ENCODE measurements at places on chromosomes 2 and 18.

GRCh38 chr2:82340578-82341053, 2036.1 kb upstream of the LRRTM1 start:
- no peak for DNase-seq

GRCh38 chr2:70489165-70489564, 64.5 kb downstream of the TGFA start:
- no peak for DNase-seq

- no peak for DNase-seq
Measured at GRCh38 chr2:197088694-197089093, 162.2 kb upstream of the PGAP1 start.

GRCh38 chr2:54313147-54313546, 57.1 kb upstream of the TSPYL6 start:
- DNase-seq, result no peak

- no peak for DNase-seq
Measured at GRCh38 chr2:85987266-85988174, 98.7 kb upstream of the ST3GAL5 start.

- peak; percentile 87 for DNase-seq
Measured at GRCh38 chr2:11743846-11744553, 2.4 kb upstream of the LPIN1 start.

DNA sequence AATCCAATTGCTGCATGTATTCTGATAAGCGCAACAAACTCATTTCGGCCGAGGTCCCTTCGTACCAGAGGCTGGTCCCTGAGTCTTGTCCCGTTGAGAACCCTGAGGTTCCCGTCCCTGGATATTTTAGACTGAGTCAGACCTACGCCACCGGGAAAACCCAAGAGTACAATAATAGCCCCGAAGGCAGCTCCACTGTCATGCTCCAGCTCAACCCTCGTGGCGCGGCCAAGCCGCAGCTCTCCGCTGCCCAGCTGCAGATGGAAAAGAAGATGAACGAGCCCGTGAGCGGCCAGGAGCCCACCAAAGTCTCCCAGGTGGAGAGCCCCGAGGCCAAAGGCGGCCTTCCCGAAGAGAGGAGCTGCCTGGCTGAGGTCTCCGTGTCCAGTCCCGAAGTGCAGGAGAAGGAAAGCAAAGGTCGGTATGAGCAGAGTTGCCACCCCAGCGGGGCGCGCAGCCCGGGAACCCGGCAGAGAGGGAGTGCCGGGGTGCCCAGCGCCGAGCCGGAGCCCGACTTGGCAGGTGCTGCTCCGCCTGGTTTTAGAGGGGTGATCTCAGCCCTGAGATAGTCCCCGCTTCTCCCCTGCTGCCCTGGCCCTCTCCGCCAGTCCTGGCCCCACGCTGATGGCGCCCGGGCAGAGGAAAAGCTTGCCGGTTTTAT, 714 bp downstream of the HOXD10 start:
- DNase-seq, result no peak

- DNase-seq, result no peak
Measured at GRCh38 chr2:51158251-51158650, 126.3 kb upstream of the NRXN1 start.

- no peak for DNase-seq
Measured at GRCh38 chr2:171553858-171554257, 31.6 kb downstream of the CYBRD1 start.

DNA sequence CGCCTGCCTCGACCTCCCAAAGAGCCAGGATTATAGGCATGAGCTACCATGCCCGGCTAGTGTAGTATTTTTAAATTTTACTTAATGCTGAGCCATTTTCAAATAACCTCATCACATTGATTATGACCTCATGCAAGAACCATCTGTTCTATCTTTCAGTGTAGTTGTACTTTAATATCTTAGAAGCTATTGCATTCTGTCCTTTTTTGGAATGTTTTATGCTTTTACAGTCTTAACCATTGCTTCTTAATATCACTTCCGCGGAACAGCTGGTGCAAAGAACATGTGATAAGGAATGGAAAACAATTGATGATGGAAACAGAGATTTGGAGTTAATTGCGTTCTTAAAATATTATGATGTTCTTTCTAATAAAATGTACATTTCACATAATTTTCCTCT, 2.7 kb downstream of the GEN1 start:
- no peak for DNase-seq

DNA sequence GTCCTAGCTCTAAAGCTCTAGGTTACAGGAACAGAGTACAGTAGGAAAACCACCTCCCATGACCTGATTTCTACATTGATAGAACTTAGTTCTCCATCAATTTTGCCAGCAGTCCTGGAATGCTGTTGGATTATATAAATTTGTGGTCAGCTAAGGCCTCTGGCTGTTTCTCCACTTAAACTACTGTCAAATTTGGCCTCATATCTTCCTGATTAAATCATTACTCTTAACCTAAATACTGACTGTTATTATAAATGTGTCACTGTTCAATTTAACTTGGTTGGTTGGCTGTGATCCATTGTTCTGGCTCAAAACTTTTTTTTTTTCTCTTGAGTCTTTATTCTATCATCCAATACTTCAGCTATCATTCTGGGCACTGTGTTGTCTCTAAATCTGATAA, 71.2 kb downstream of the TGFA start:
- no peak for DNase-seq

DNA sequence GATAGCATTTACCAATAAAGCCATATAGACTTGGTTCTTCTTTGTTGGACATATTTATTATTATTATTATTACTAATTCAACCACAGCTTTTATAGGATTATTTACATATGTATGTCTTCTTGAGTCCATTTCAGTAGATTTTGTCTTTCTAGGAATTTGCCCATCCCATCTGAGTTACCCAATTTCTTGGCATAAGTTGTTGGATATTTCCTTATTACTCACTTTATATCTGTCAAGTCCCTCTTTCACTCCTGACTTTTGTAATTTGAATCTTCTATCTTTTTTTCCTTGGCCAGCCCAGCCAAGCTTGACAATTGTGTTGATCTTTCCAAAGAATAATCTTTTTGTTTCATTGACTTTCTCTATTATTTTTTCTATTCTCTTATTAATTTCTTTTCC, 543.7 kb downstream of the SUCLG1 start:
- DNase-seq, result no peak

- DNase-seq, result no peak
Measured at GRCh38 chr2:95320986-95321767, 24.0 kb downstream of the KCNIP3 start.

DNA sequence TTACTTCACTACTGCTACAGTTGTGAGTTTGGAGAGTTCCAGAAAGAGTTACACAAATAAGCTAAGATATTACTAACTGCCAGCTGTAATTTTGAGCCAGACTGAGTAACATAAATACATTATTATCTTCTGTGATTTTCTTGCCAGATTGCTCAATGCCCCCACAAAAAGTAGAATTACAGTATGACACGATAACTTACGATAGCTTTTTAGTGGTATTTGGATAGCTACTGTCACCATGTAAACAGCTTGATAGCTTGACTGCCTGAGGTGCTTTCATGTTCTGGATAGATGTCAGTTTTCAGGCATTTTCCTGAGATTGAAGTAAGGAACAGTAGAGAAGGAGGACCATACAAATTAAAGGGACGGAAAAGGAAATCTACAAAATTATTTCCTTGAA, 533.3 kb downstream of the SOCS6 start:
- DNase-seq, result no peak

GRCh38 chr2:86193901-86194567, 1.2 kb downstream of the IMMT start:
- DNase-seq, result no peak

DNA sequence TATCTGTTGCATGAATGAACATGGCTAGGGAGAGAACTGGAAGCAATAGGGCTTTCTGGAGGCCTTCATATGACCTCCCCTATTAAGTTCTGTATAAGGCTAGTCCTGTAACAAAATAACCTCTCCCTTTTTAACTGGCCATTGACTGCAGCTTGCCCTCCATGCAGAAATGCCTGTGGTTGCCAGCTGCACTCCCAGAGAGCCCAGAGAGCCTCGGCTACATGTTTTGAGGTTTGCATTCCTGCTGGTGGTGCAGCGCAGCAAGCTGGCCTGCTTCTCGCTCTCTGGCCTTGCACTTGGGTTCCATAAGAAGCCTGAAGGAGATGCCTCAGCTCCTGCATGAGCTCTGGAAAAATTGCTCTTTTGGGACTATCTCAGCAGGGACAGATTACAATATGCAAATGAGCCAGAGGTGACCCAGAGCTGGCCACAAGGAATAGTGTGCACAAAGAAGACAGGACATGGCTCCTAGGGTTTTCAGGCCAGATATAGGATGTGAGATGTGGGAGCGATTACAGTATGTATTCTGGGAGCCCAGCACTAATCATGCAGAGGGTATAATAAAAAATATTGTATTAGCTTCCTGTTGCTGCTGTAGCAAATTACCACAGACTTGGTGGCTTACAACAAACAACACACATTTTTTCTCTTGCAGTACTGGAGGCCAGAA, 186.7 kb downstream of the INSIG2 start:
- no peak for DNase-seq

DNA sequence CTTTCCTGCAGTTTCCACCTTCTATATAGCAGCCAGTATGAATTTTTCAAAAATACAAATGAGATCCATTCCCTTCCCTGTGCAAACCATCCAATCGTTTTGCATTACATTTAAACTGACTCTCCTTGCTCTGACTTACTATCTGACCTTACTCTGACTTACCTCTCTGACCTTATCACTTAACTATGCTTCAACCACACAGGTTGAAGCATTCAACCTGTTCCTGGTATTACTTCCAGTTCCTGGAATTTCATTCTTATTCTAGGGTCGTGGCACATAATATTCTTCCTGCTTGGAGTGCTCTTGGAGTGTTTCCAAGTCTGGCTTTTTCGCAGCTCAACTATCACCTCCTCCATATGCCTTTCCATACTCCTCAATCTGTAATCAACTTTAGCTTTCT, 850.6 kb upstream of the CHAC2 start:
- no peak for DNase-seq
